ENCODE measurements at places on chromosomes 16 and 17. TPM values are rescaled to one million over a fixed set of nuclear protein-coding genes. Genes with fewer than 3 reads are reported as not detected.

LLGL2 gene
- total RNA-seq, result 0.57 TPM

RAB40B gene
- total RNA-seq, result 1.8 TPM

SLC5A11 gene
- total RNA-seq, result 0.14 TPM

TBC1D26 gene
- total RNA-seq, result not detected

All from placental pericyte (primary cell).